ENCODE measurements at places on chromosomes 3 and 15. TPM values are rescaled to one million over a fixed set of nuclear protein-coding genes. Genes with fewer than 3 reads are reported as not detected.

- no peak for DNase-seq
Observed at GRCh38 chr3:71294919-71295318, 288.6 kb downstream of the FOXP1 start.

PPP1R14D gene
- not detected for total RNA-seq

DNA sequence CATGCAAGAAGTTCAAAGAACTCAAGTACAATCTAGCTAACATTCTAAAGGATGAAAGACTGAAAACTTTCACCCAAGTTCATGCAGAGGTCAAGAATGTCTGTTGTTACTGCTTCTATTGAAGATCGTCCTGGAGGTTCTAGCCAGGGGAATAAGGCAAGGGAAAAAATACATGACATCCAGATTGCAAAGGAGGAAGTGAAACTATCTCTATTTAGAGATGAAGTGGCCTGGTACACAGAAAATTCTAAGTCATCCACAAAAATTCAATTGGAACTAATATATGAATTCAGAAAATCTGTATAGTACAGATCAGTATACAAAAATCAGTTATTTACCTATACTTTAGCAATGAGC, 693.0 kb downstream of the NR2F2 start:
- DNase-seq, result no peak

DNA sequence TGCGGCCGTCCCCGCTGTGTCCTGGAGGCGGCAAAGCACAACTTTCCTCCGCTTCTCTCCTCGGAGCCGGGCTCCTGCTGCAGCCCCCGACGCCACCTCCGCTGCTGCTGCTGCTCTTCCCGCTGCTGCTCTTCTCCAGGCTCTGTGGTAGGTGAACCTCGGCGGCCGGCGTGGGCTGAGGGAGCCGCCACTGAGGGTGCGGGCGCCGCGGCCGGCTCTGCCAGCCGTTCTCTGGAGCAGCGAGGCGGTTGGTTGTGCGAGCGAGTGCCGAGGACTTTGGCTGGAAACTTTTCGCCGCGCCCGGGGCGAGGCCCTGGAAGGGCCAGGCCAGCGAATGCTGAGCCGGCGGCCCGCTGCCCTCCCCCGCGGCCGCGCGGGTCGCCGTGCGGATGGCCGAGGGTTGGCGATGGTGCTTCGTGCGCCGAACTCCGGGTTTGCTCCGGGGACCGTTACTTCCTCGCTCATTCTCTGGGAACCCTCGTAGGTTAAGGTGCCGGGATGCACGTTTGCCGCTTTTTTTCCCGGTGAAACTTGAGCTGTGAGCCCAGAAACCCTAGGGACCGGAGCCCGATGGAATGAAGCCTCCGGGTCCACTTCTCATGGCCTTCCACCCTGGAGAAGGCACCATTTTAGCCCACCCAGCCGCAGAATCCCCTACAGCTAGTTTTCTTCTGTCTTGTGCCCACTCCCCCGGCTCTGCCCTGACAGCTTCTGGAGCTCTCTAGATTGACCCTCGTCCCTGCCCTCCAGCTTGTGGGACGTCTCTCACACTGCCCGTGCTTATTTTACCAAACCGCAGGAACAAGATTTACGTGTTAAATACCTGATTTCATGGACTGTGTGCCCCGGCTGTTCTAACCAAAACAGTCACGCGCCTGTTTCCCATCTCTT, 660 bp downstream of the NECTIN3 start:
- DNase-seq, result no peak

DNA sequence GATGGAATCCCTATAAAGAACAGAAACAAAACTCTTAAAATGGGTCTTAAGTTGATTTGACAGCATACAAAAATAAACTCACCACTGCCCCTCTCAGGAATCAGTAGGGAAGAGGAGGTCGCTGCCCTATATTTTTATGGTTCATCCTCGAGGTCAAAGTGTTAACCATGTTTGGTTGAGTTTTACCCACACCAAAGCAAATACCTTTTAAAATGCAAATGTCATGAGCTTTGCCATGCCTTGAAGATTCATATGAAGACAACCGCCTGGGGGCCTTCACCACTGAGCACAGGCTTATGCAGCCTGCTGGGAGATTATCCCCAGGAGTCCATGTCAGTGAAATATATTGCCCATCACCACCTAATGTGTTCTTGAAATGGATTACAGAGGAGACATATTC, 66.1 kb downstream of the GLB1 start:
- no peak for DNase-seq

DNA sequence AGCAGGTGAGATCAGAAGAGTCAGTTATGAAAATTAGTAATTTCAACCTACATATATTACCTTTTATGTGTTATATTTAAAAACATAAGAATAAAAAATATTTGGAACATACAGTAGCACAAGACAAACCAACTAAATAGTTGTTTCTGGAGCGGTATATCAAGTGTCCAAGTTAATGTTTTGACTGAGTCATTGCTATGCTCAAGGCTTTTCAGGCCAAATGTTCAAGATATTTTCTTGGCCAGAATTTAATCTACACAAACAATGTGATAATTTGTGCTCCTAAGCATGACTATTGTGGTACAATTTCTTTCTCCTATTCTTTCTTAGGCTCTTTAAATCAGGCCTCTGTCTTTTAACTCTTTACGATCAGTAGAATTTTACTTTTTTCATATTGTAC, 412.4 kb downstream of the RAP2B start:
- DNase-seq, result no peak

TMPRSS7 gene
- total RNA-seq, result 0.29 TPM

DNA sequence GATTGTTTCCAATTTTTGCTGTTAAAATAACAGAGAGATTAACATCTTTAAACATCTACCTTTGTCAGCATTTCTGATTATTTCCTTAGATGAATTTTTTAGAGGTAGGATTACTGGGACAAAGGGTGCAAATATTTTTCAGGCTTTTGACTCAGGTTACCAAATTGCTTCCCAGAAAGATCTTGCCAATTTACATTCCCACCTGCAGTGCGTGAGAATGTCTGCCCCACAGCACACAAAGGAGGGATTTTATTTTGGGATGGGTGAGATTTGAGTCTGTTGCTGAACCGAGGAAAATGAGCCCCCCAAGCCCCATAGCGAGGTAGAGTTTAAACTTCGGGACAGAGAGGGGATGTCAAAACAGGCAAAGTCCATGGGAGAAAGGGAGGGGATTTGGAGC, 25.9 kb upstream of the RNU6-1 start:
- DNase-seq, result no peak

- DNase-seq, result no peak
Observed at GRCh38 chr3:174951498-174952005, 92.4 kb downstream of the NAALADL2 start.

GRCh38 chr3:16171009-16171408, 3.5 kb upstream of the GALNT15 start:
- no peak for DNase-seq

FBXO40 gene
- not detected for total RNA-seq

PSMA4 gene
- total RNA-seq, result 97.4 TPM

- no peak for DNase-seq
Observed at GRCh38 chr3:69052472-69052898, 352 bp upstream of the TMF1 start.

GABRR3 gene
- total RNA-seq, result not detected

DNA sequence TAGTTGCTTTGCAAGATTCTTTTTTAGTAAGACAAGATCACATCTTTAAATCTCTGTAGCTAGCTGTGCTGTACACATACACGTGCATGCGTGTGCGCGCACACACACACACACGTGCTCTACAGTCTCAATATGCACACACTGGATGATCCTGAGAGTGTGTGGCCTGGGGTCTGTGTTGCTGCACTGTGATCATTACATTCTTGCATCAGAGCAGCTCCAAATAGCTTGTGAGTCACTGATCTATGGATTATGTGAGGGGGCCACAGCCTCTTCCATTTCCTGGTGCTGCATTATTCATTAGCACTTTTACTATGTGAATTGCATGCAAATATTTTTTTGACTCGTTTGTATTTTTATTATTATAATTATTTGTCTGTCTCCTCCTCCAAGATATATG, 34.6 kb downstream of the MCTP2 start:
- no peak for DNase-seq

DNA sequence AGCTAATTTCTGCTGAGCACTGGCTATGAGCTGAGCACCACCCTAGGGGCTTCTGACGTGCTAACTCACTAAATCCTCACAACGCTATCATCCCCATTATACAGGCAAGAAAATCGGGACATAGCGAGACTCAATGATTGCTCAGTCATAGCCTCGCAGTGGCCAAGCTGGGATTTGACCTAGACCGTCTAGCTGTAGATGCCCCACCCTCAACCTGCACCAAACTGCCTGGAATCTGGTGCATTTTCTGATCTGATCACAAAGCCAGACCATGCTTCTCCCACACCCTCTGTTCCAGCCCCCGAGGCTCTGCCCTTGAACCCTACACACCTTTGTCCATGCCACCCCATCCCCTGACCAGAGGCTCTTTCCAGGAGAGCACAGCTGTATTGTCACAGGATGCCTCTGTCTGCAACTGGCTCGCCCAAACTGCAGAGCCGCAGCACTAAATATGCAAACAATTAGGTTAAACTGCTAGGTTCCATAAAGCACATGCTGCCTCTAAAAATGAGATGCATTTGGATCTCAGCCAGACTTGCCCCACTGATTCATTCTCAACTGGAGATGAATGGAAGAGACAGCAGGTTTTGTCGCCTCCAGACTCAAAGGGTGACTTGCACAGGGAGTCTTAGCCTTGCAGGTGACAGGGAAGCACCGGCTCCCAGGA, 95.2 kb downstream of the NUP210 start:
- DNase-seq, result no peak

TXNRD3 gene
- 9.9 TPM for total RNA-seq

GRCh38 chr3:157282261-157283191, 122.6 kb upstream of the CCNL1 start:
- DNase-seq, result peak; percentile 86

AQP9 gene
- 44.8 TPM for total RNA-seq

DNA sequence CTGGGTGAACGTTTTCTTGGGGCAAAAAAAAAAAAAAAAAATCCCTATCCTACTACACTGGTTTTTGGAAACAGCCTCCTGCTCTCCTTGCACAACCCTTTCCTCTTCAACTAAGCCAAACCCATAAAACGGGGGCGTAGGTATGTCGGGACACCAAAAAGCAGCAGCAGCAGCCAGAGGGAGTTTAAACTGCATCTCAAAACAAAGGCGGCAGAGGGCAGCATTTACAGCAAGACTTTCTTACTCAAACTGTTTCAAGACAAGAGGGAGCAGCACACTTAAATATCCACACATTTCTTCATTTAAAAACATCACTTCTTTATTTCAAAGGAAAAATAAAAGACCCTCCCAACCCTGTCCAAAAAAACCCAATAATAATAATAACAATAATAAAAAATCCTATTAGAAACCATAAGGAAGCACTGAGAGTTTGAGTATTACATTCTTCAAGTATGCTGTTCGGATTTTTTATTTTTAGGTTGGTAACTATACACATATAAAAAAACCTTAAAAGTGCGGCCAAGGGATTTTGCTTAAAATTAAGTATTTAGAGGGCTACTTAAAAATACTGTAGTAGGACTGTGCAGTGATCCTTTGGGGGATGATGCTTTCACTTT, 43.9 kb upstream of the PLXND1 start:
- peak; percentile 85 for DNase-seq

DNA sequence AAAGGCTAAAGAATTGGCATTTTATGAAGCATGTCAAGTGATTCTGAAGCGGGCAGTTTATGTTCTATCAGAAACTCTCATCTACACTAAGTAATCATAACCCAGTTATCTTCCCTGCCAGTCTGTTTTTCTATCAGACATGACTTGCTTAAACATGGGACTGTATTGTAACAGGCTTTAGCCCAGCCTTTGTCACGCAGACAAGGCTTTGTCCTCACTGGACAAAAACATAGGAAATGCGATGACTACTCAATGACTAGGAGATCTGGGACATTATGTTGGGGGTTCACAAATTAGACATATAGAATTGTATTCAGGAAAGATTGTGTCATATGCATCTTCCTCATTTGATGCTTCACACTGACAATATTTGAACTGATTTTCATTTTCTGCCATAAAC, 115.5 kb downstream of the GADL1 start:
- no peak for DNase-seq

GRCh38 chr15:48866141-48866563, 11.8 kb upstream of the EID1 start:
- no peak for DNase-seq

DNA sequence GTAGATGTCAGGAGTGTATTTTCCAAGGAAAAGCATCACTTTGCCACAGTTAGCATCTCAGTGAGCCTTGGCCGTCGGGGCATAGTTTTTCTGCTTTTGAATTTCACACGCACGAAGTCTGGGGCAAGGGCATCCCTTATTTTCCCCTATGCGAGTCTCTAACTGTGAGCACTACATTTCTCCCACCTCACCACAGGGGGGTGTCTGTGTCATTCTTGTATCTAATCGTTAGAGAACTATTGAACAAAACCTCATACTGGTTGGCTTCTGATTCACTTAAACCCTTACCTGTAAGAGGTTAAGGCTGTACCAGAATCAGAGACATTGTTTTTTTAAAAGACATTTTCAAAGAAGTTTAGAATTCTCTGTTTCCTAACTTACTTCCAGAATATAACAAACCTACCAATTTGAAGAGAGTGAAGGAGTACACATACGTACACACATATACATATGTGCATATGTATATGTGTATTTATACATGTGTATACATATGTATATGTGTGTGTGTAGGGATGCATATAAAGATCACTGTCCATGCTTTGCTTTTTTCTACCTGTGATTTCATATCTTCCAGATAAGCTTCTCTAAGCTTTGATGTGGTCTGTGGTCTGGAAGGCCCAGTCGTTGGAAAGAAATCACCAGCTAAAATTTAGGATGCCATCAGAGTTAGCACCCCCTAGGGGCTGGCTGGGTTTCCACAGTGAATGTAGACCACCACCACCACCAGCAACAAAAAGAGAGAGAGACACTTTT, 49.4 kb downstream of the MYZAP start:
- no peak for DNase-seq

TOPBP1 gene
- total RNA-seq, result 23.3 TPM

DNA sequence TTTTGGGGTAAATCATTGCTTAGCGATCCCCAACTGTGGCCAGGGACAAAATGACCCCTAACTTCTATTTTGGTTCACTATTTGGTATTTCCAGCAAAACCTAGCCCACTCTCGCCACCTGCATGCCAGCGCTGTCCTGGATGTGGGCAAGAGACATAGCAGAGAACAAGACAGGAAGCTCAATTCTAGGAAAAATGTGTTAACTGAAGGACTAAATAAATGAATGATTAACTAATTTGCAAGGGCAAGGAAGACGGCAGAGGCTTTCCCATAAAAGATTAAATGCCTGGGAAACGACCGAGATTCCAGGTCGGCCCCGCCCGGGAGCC, 408 bp downstream of the NICN1 start:
- no peak for DNase-seq

CCDC39 gene
- 0.13 TPM for total RNA-seq

OR5K2 gene
- total RNA-seq, result not detected

GRCh38 chr3:33513262-33513863, 73.2 kb upstream of the UBP1 start:
- DNase-seq, result no peak

- no peak for DNase-seq
Observed at GRCh38 chr3:196096382-196096953, 14.6 kb upstream of the TFRC start.

GRK7 gene
- not detected for total RNA-seq

All from lower leg skin (tissue), 4 donors.